Thoracic aorta (tissue), 2 donors: ENCODE measurements at places on chromosomes 7 and 10.
A peak's percentile ranks its signal among the peaks of the same experiment; 100 is the strongest.

GRCh38 chr7:31125171-31125570 is 73.1 kb downstream of the ADCYAP1R1 start:
- no peaks in the 10 kb centered on the region for H3K36me3 ChIP-seq
- no peak for DNase-seq
- H3K4me1 ChIP-seq, result no peaks in the 10 kb centered on the region

GRCh38 chr7:75572814-75573213 is 80.7 kb downstream of the SPDYE5 start:
- H3K36me3 ChIP-seq, result peaks cover 33% of the 10 kb centered on the region
- DNase-seq, result no peak
- H3K27me3 ChIP-seq, result no peaks in the 10 kb centered on the region
- no peaks in the 10 kb centered on the region for H3K4me1 ChIP-seq
- H3K27ac ChIP-seq, result no peak overlapping the region

DNA sequence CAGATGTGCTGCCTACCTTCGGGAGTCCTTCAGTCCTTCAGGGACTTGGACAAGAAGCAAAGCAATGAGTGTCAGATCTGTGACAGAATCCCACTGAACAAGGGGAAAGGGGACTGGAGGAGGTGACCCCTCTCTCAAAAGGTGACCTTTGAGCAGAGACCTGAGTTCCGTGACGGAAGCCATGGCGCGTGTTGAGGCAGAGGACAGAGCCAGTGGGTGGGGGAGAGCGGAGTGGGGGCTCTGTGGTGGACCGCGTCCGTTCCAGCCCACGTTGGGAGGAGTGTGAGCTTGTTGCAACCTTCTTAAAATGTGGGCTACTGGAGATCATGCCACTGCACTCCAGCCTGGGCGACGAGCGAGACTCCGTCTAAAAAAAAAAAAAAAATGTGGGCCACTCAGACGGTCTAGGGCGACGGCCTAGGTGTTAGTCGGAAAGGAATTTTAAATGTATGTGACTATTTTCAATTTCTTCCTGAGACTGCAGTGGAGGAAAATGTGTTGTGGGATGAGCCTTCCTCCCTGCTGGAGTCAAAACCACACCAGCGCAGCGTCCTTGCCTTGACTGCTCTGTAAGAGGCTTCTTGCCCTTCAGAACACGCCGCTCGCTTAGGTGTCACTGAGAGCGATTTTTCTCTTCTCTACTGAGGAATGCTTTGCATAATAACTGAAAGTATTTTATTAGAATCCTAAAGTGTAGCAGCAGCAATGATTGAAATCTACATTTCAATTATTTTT is 272.7 kb downstream of the CELF2 start:
- no peak overlapping the region for H3K27ac ChIP-seq
- no peaks in the 10 kb centered on the region for H3K4me1 ChIP-seq
- no peak overlapping the region for H3K4me3 ChIP-seq
- DNase-seq, result no peak
- H3K36me3 ChIP-seq, result peaks cover 15% of the 10 kb centered on the region

GRCh38 chr10:74103560-74104258 is 46.9 kb downstream of the AP3M1 start:
- no peak overlapping the region for H3K4me3 ChIP-seq
- H3K27ac ChIP-seq, result no peak overlapping the region
- H3K36me3 ChIP-seq, result peaks cover 67% of the 10 kb centered on the region
- DNase-seq, result no peak
- H3K4me1 ChIP-seq, result no peaks in the 10 kb centered on the region

DNA sequence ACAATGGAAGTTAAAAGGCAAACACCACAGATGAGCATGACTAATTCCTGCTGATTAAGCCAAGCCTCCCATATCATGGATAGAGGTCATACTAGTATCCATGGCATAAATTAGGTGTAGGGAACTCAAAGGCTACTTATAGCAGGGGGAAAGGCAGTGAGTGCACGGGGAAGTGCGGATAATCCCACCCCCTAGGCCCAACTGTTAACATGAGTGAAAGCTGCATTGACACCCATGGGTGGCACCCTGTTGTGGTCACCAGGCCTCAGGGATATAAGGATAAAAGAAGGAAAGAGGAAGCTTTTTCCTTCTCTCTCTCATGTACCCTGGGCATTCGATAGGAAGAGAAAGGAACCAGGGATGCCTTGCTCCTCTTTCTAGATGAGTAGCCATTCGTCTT is 161.9 kb downstream of the DGKB start:
- H3K4me1 ChIP-seq, result no peaks in the 10 kb centered on the region
- DNase-seq, result no peak
- H3K36me3 ChIP-seq, result no peaks in the 10 kb centered on the region

GRCh38 chr7:134078991-134079390 is 48.1 kb upstream of the LRGUK start:
- H3K27me3 ChIP-seq, result no peaks in the 10 kb centered on the region
- H3K27ac ChIP-seq, result no peak overlapping the region

GRCh38 chr10:117499248-117500105 is 43.1 kb upstream of the EMX2 start:
- DNase-seq, result no peak
- H3K36me3 ChIP-seq, result no peaks in the 10 kb centered on the region
- H3K4me3 ChIP-seq, result no peak overlapping the region
- H3K27me3 ChIP-seq, result no peaks in the 10 kb centered on the region
- no peaks in the 10 kb centered on the region for H3K4me1 ChIP-seq
- H3K27ac ChIP-seq, result no peak overlapping the region

GRCh38 chr10:28841625-28842024 is 164.3 kb downstream of the BAMBI start:
- no peaks in the 10 kb centered on the region for H3K36me3 ChIP-seq
- H3K4me1 ChIP-seq, result peaks cover 34% of the 10 kb centered on the region
- peak overlapping the region; percentile 58 for H3K27ac ChIP-seq
- no peaks in the 10 kb centered on the region for H3K27me3 ChIP-seq
- no peak overlapping the region for H3K4me3 ChIP-seq

GRCh38 chr10:62545160-62546066 is 171.2 kb downstream of the ZNF365 start:
- no peaks in the 10 kb centered on the region for H3K36me3 ChIP-seq
- H3K27me3 ChIP-seq, result no peaks in the 10 kb centered on the region
- H3K4me1 ChIP-seq, result no peaks in the 10 kb centered on the region

GRCh38 chr10:18797286-18797685 is 138.1 kb downstream of the ARL5B start:
- no peaks in the 10 kb centered on the region for H3K27me3 ChIP-seq
- no peaks in the 10 kb centered on the region for H3K4me1 ChIP-seq
- H3K4me3 ChIP-seq, result no peak overlapping the region
- no peaks in the 10 kb centered on the region for H3K36me3 ChIP-seq
- DNase-seq, result no peak
- H3K27ac ChIP-seq, result no peak overlapping the region

GRCh38 chr10:79392020-79392398 is 44.7 kb downstream of the PPIF start:
- H3K27me3 ChIP-seq, result no peaks in the 10 kb centered on the region
- H3K4me3 ChIP-seq, result no peak overlapping the region
- DNase-seq, result no peak
- H3K27ac ChIP-seq, result no peak overlapping the region

- peak overlapping the region; percentile 9 for H3K27ac ChIP-seq
- no peak overlapping the region for H3K4me3 ChIP-seq
- peaks cover 20% of the 10 kb centered on the region for H3K4me1 ChIP-seq
- no peaks in the 10 kb centered on the region for H3K36me3 ChIP-seq
- no peak for DNase-seq
Measured at GRCh38 chr10:46524472-46525176, 31.8 kb downstream of the GPRIN2 start.

GRCh38 chr10:123553810-123554430 is 112.2 kb upstream of the GPR26 start:
- no peak overlapping the region for H3K4me3 ChIP-seq
- no peaks in the 10 kb centered on the region for H3K4me1 ChIP-seq
- H3K36me3 ChIP-seq, result no peaks in the 10 kb centered on the region
- no peak for DNase-seq
- no peaks in the 10 kb centered on the region for H3K27me3 ChIP-seq
- no peak overlapping the region for H3K27ac ChIP-seq

GRCh38 chr10:91242940-91243339 is 22.5 kb downstream of the PCGF5 start:
- H3K36me3 ChIP-seq, result no peaks in the 10 kb centered on the region
- H3K4me3 ChIP-seq, result no peak overlapping the region
- DNase-seq, result no peak
- H3K27me3 ChIP-seq, result no peaks in the 10 kb centered on the region
- no peak overlapping the region for H3K27ac ChIP-seq

DNA sequence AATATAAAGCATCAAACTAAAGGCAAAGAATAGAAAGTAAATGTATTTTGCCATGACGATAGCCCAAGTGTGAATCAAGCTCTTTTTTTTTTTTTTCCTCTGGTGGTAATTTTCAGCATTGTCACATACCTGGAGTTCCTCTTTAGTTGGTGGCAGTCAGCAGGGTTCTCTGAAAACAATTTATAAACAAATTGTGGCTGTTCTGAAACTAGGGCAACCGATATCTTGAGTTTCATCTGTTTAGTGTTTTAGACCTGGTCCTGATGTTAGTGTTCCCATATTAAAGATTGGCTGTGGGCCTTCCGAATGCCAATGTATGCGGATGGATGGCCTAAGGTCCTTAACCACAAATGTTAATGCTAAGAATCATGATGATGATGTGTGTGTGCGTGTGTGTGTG is 713.1 kb downstream of the GATA3 start:
- no peak overlapping the region for H3K27ac ChIP-seq
- no peaks in the 10 kb centered on the region for H3K27me3 ChIP-seq
- DNase-seq, result no peak
- no peaks in the 10 kb centered on the region for H3K4me1 ChIP-seq

- DNase-seq, result peak; percentile 40
- H3K27ac ChIP-seq, result peak overlapping the region; percentile 96
- H3K4me1 ChIP-seq, result peaks cover 46% of the 10 kb centered on the region
- peak overlapping the region; percentile 91 for H3K4me3 ChIP-seq
- peaks cover 27% of the 10 kb centered on the region for H3K36me3 ChIP-seq
Measured at GRCh38 chr10:103451091-103451813, 918 bp downstream of the CALHM2 start.

GRCh38 chr7:36620166-36620708 is 104.1 kb downstream of the AOAH start:
- no peaks in the 10 kb centered on the region for H3K27me3 ChIP-seq
- no peak overlapping the region for H3K4me3 ChIP-seq
- H3K4me1 ChIP-seq, result no peaks in the 10 kb centered on the region

- no peak overlapping the region for H3K4me3 ChIP-seq
- no peaks in the 10 kb centered on the region for H3K27me3 ChIP-seq
- DNase-seq, result no peak
- H3K27ac ChIP-seq, result no peak overlapping the region
- peaks cover 24% of the 10 kb centered on the region for H3K36me3 ChIP-seq
Measured at GRCh38 chr10:132657127-132657706, 119.6 kb downstream of the INPP5A start.

GRCh38 chr10:2703953-2704352 is 363.4 kb upstream of the PFKP start:
- no peaks in the 10 kb centered on the region for H3K36me3 ChIP-seq
- H3K4me1 ChIP-seq, result no peaks in the 10 kb centered on the region
- no peak overlapping the region for H3K27ac ChIP-seq
- no peak for DNase-seq
- no peak overlapping the region for H3K4me3 ChIP-seq

DNA sequence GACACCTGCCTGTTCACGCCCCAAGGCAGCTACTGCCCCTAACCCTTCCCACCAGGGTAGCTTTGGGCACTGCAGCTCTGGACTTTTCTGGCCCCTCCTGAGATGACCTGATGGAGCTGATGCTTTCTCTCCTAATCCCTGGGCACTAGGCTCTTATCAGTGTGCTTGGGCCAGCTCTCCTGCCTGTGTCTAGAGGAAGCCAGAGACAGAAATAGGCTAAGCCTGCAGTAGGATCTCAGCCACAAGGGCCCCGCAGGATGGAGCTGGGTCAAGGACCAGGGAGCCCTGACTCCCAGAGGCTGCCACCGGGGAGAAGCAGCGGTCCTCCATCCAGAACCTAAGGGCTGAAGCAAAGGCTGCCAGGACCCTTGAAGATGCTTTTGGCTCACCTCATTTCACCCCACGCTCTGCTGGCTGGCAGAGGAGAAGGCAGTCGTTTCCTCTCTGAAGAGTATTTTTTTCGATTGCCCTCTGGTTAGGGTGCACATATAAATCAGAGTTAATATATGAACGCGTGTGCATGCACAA is 580.8 kb downstream of the GALNT17 start:
- H3K27ac ChIP-seq, result no peak overlapping the region
- no peaks in the 10 kb centered on the region for H3K36me3 ChIP-seq
- H3K4me3 ChIP-seq, result no peak overlapping the region
- no peak for DNase-seq

- DNase-seq, result no peak
- H3K27me3 ChIP-seq, result no peaks in the 10 kb centered on the region
Measured at GRCh38 chr7:14206121-14206520, 216.7 kb upstream of the ETV1 start.

DNA sequence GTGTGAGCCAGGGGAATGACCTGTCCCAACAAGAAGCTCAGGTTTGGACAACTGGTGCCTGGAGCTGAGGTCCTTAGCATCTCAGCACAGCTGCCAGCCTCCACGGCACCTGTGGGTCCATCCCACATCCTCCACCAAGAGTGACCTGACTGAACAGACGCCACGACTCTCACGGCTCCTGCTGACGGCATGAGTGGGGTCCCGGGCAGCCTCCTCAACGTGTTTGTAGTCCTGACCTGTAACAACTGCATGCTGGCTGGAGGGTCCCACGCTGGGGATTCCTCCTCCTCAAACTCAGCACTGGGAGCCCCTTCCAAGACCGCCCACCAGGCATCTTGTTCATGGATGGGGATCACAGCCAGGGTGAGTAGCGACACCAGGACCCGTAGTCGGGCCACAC is 36.2 kb downstream of the FAM20C start:
- H3K27ac ChIP-seq, result peak overlapping the region; percentile 87
- H3K4me1 ChIP-seq, result peaks cover 64% of the 10 kb centered on the region
- no peaks in the 10 kb centered on the region for H3K27me3 ChIP-seq
- H3K36me3 ChIP-seq, result no peaks in the 10 kb centered on the region

DNA sequence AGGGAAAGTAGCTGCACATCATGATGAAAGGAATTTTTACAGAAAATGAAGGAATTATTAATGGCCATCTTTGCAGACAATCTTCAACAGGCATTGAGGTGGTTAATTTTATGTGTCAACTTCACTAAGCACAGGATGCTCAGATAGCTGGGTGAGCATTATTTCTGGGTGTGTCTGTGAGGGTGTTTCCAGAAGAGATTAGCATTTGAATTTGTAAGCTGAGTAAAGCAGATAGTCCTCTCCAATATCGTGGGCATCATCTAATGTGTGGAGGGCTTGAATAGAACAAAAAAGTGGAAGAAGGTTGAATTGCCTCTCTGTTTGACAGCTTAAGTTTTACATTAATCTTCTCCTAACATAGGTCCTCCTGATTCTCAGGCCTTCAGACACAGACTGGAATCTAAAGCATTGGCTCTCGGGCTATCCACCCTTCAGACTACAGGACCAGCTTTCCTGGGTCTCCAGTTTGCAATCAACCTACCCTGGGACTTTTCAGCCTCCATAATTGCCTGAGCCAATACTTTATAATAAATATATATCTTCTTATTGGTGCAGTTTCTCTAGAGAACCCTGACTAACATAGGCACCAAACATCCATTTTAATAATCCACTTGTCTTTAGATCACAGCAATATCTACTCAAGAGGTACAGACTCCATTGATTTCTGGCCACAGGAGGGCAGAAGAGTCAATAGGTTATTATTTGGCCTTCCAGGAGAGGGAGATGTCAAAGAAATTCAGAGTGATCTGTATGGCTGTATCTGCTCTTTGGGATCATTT is 10.5 kb upstream of the CRPPA start:
- no peak for DNase-seq
- H3K4me1 ChIP-seq, result no peaks in the 10 kb centered on the region
- no peaks in the 10 kb centered on the region for H3K36me3 ChIP-seq
- H3K4me3 ChIP-seq, result no peak overlapping the region
